ENCODE measurements at places on chromosomes 5 and 9. TPM values are rescaled to one million over a fixed set of nuclear protein-coding genes. Genes with fewer than 3 reads are reported as not detected.

The SCGB3A2 gene
- not detected for total RNA-seq

The SPATA31D4 gene
- total RNA-seq = not detected

The SPATA31A3 gene
- total RNA-seq = not detected

The SYK gene
- 0.28 TPM for total RNA-seq

The HTR4 gene
- not detected for total RNA-seq

The F2RL1 gene
- 0.47 TPM for total RNA-seq

The MED7 gene
- total RNA-seq = 17.0 TPM

The PSD2 gene
- total RNA-seq = not detected

The CDX1 gene
- not detected for total RNA-seq

The C5orf52 gene
- total RNA-seq = not detected

The TEX48 gene
- 0.73 TPM for total RNA-seq

The PCDHB14 gene
- total RNA-seq = not detected

The C5orf58 gene
- total RNA-seq = not detected

The EIF4EBP3 gene
- total RNA-seq = 7.4 TPM

The NMUR2 gene
- total RNA-seq = not detected

The ACOT12 gene
- total RNA-seq = not detected

The OBP2B gene
- total RNA-seq = not detected

The FUT7 gene
- total RNA-seq = 2.8 TPM

The CDC37L1 gene
- total RNA-seq = 10.1 TPM

The PCDHGB5 gene
- not detected for total RNA-seq

The ECSCR gene
- total RNA-seq = 0.29 TPM

The F12 gene
- total RNA-seq = 1.3 TPM
